ENCODE measurements at places on chromosomes 1 and 21. TPM values are rescaled to one million over a fixed set of nuclear protein-coding genes. Genes with fewer than 3 reads are reported as not detected.

DNA sequence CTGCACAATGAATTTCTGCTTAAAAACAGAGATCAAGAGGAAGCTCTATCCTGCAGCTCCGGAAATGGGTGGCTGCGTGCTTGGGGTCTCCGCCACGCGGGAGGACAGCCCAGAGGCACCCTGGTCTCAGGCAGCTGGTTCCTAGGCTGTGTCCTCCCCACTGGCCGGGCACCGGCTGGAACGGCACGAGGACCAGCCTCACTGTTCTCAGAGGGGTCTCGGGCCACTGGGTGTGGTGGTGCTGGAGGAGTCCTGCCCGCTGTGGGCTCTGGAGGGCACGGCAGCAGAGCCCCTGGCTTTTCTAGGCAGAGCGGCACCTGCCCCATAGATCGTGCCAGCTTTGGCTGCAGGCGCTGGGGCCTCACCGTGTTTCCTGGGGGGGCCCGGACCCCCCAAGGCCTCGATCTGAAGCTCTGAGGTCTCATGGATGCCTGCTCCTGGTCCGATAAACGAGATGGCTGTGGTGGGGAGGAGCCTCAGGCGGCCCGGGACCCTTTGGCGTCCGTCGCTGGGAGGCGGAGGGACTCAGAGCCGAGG lies 8.2 kb upstream of the RNF223 start:
- no peak for DNase-seq

- DNase-seq, result peak; percentile 36
Observed at GRCh38 chr1:52139817-52140540, 1.9 kb upstream of the ZFYVE9 start.

GRCh38 chr1:209885403-209886218 lies 52.4 kb upstream of the SYT14 start:
- peak; percentile 10 for DNase-seq

- DNase-seq, result no peak
Observed at GRCh38 chr1:19006000-19006399, 49.5 kb upstream of the IFFO2 start.

GRCh38 chr1:200949626-200950025 lies 54.9 kb downstream of the INAVA start:
- no peak for DNase-seq

- peak; percentile 50 for DNase-seq
Observed at GRCh38 chr1:165144757-165145397, 211.6 kb downstream of the LMX1A start.

DNA sequence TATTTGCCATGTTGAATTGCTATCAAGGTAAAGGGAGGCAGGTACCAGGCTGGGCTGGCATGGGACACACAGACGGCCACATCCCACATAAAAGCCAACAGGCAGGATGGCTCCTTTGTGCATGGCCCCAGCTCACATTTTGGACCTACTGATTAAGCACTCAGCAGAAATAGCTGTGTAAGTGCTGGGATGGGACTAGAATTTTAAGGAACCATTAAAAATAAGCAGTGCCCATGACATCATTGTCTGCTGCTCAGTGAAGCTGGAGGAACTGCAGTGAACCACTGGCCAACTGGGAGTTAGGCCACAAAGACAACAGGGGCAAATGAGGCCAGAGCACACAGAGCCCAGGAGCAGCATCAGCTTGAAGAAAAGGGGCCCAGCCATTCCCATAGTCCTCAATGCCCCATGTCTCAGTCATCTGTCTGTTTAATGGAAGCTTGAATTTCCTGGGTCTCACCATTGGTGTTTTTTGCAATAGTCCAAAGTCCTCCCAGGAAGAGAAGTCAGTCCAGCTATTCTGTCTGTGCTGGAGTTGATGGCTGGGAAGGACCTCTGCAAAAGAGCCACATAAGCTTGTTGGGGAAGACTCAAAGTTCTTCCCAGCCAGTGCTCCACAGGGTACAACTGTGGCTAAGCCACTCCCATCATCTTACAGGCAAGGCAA lies 45.3 kb upstream of the TNR start:
- DNase-seq, result no peak

DNA sequence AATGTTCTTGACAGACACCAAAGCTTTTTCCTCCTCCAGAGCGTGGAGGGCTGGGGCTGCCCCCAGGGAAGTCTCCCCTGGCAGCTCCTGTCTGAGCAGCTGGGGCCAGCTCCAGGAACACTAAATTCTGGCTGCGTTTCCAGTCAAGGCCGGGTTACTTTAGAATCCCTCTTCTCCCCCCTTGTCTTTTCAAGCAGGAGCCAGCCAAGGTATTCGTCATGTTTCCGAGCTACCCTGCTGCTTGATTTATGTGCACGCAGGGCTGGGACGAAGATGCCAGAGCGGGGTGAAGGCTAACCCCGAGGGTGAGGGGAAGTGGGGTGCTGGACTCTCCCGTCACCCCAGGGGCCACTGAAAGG lies 68.1 kb upstream of the ANGPTL1 start:
- peak; percentile 8 for DNase-seq

GRCh38 chr1:59081795-59082194 lies 215.1 kb upstream of the FGGY start:
- DNase-seq, result no peak

GRCh38 chr1:25579292-25580252 lies 36.2 kb downstream of the LDLRAP1 start:
- no peak for DNase-seq

GRCh38 chr1:74933500-74933899 lies 200.5 kb downstream of the TYW3 start:
- no peak for DNase-seq

GRCh38 chr1:12677565-12677964 lies 33.7 kb downstream of the AADACL4 start:
- no peak for DNase-seq

DNA sequence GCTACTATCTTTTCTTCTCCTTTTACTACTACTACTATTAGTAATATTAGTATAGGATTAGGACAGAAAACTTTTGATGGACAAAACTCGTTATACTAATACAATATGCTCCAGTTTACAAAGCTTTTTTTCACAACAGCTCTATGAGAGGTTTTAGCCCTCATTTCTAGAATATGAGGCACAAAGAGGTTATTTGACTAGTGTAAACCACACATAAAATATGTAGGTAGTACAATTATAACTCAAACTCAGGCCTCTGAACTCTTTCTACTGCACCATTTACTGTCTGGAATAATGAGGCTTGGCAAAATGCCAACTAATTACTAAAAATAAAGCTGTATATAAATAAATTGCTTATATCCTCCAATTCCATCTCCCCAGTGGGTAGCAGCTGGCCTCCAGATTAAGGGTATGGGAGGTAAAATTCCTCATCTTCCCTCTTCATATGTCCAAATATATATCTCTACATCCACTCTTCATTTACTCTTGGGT lies 99.9 kb downstream of the LYST start:
- no peak for DNase-seq

GRCh38 chr1:180533266-180533987 lies 25.3 kb upstream of the OVAAL start:
- DNase-seq, result peak; percentile 74

DNA sequence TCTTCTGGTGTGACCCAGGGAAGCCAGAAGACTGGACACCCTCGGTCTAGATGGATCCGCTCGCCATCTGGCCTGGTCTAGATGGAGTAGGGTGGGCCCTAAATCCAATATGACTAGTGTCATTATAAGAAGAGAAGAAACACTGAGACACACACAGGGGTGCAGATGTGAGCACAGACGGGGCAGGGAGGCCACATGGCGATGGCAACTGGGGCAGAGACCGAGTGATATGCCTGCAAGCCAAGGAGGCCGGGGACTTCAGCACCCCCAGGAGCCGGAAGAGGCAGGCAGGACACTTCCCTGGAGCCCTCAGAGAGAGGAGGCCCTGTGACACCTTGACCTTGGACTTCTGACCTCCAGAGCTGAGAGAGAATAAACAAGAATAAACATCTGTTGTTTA lies 5.6 kb upstream of the TFF3 start:
- no peak for DNase-seq

DNA sequence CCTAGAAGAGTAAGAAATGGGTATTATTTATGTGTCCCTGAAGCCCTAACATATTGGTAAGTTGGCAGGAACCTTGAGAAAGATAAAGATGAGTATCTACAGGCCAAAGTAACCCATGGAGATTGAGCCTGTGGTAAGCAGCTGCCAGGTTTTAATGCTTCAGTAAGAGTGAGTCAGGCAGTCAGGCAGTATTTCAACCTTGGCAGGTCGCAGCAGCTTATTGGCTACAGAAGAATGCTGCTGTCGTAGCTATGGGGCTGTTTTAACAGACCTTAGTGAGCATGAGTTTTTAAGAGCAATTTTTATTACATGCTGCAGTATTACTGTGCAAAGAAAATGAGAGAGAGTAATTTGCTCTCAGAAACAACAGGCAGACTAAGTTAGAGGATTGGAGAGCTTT lies 10.3 kb upstream of the SLC30A10 start:
- DNase-seq, result peak; percentile 94

GRCh38 chr1:37092937-37093336 lies 58.6 kb upstream of the GRIK3 start:
- no peak for DNase-seq

GRCh38 chr1:154583773-154584172 lies 16.2 kb downstream of the CHRNB2 start:
- peak; percentile 45 for DNase-seq

CFAP141 gene
- not detected for total RNA-seq

CLEC20A gene
- not detected for total RNA-seq

MCOLN3 gene
- 19.3 TPM for total RNA-seq

TNNI3K gene
- not detected for total RNA-seq

OR2L2 gene
- not detected for total RNA-seq

IFI44L gene
- 2.6 TPM for total RNA-seq

LYPD8 gene
- total RNA-seq, result 0.46 TPM

RGSL1 gene
- total RNA-seq, result not detected

EPHA8 gene
- not detected for total RNA-seq

TSPAN2 gene
- total RNA-seq, result 3.2 TPM

ANGPTL7 gene
- 17.9 TPM for total RNA-seq

TFF3 gene
- not detected for total RNA-seq

TFF1 gene
- not detected for total RNA-seq

S100A8 gene
- total RNA-seq, result not detected

PAPPA2 gene
- total RNA-seq, result 0.33 TPM
